Brain microvascular endothelial cell (primary cell): ENCODE measurements at places on chromosomes 1 and 21.

GRCh38 chr1:217554849-217555248 lies 76.0 kb downstream of the GPATCH2 start:
- DNase-seq, result no peak

- DNase-seq, result no peak
These were observed 9.6 kb upstream of the ACTL8 start for GRCh38 chr1:17745479-17745955.

DNA sequence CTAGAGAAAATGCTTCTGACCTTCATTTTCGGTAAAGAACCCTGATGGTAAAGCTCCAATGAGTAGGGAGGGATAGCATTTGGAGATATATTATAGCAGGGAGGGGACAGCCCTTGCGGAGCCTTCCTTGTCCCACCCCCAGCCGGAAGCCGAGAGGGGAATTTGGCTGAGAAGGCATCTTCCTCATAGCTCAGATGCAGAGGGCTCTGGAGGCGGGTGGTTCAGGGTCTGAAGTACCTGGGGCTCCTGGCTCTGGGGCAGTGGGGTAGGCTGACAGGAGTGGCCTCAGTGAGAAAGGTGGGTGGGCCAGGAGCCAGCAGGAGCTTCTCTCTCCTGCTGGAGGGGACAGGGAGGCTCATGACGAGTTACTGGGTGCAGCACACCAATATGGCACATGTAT lies 88.0 kb upstream of the IFFO2 start:
- DNase-seq, result no peak

DNA sequence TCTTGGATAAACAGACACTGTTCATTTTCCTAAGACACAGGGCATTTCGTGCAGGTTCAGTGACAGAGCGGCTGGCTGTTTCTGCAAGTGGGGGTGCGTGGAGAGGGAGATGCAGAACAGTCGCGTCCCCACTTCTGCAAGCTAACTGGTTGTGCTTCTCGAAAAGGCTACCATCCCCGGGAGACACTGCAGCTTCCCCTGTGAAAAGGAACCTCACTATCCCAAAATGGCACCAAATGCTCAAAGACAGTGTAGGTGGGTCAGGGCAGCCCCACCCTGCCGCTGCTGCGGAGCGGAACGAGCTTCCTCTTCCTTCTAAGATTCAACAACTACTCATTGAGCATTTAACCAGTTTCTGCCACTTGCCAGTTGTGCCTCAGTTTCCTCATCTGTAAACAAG lies 19.2 kb upstream of the BACE2 start:
- no peak for DNase-seq

DNA sequence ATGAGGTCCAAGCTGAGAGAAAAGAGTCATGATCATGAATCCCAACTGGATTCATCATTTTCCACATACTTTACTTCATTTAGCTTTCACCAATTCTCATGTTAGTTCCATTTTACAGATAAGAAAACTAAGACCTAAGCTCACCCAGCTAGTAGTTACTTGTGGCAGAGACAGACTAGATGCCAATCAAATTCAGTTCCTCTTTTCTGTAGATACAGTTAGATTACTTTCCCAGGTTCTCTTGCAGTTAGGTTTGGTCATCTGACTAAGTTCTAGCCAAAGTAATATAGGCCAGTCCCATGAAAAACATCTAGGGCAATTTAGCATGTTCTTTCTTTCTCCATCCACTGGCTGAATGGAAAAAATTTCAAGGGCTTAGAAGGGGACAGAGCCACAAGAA lies 8.9 kb upstream of the KCND3 start:
- DNase-seq, result no peak

- peak; percentile 23 for DNase-seq
These were observed 16.9 kb downstream of the CTH start for GRCh38 chr1:70427976-70428375.

DNA sequence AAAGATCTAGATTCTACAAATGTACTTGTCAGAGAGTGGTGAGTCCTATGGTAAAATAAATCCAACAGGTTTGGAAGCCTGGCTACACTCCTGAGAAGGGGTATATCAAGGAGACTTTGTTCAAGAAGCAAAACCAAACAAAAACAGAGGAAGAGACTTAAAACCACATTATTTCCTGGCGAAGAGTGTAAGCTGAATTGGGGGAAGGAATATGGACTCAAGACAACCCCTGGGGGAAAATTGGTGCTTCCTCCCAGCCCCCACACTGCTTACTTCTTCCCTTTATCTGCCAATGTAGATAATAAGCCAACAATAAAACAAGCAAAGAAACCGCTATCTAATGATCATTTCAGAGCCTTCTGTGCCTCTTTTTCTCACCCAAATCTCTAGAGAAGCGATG lies 48.4 kb upstream of the ZBTB18 start:
- no peak for DNase-seq

DNA sequence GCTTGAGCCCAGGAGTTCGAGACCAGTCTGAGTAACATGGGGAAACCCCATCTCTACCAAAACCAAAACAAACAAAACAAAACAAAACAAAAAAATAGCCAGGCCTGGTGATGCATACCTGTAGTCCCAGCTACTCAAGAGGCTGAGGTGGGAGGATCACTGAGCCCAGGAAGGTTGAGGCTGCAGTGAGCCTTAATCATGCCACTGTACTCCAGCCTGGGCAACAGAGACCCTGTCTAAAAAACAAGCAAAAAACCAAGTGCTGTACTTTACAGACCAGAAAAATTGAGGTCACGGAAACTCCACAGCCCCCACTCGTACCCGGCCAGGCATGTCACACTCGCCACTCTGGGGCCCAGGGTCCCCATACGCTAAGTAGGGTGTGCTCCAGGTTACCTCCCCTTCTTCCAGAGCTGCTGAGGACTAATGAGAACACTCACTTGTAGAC lies 22.9 kb downstream of the ATP2B4 start:
- DNase-seq, result no peak
